CD4-positive, alpha-beta T cell treated with Interleukin-15 for 1 hour (primary cell): ENCODE measurements at places on chromosomes 7 and 10.

- no peak for DNase-seq
These were observed 317.2 kb upstream of the AOAH start for GRCh38 chr7:37041461-37041860.

- peak; percentile 41 for DNase-seq
These were observed 4.2 kb downstream of the IKZF1 start for GRCh38 chr7:50308532-50309385.

- no peak for DNase-seq
These were observed 27.3 kb downstream of the RALA start for GRCh38 chr7:39650676-39651075.

DNA sequence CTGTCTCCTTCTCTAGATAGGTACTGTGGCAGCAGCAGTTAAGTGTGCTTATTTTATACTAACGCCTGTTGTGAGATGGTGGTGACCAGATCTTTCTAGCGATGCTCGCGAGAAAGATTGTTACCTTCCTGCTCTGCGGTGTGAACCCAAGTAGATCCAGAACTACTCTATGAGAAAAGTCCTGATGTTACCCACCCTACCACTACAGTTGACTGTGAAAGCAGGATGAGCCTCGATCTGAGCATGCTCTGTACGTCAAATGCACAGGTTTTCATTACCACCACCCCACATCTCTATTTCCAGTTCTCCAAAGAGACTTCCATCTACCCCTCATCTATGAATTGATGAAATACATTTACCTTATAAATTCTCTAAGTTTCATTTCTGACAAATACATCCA lies 64.6 kb upstream of the KCTD7 start:
- no peak for DNase-seq

- no peak for DNase-seq
These were observed 28.8 kb downstream of the TOMM7 start for GRCh38 chr7:22793593-22794462.

GRCh38 chr7:129898502-129899160 lies 54.1 kb downstream of the UBE2H start:
- no peak for DNase-seq

DNA sequence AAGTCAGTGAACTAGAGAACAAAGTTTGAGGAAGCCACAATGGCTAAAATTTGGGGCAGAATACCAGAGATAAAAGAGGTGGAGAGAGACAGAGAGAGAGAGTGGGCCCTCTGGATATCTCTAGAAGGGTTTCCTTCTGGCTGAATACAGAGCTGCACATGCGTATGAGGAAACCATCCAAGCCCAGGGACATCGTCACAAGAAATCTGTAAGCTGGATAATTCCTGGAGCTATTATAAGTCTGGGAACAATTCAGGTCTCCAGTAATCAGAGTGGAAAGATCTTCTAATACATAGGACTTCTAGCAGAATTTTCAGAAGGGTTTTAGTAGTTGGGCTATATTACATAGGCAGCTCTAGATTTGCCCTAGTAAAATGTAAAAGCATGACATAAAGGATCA lies 415.7 kb upstream of the MTPN start:
- DNase-seq = no peak

GRCh38 chr10:110076559-110077318 lies 69.0 kb downstream of the ADD3 start:
- DNase-seq = peak; percentile 66

GRCh38 chr7:132030086-132030568 lies 473.7 kb upstream of the PODXL start:
- no peak for DNase-seq

GRCh38 chr7:133570321-133570720 lies 317.4 kb downstream of the EXOC4 start:
- no peak for DNase-seq

DNA sequence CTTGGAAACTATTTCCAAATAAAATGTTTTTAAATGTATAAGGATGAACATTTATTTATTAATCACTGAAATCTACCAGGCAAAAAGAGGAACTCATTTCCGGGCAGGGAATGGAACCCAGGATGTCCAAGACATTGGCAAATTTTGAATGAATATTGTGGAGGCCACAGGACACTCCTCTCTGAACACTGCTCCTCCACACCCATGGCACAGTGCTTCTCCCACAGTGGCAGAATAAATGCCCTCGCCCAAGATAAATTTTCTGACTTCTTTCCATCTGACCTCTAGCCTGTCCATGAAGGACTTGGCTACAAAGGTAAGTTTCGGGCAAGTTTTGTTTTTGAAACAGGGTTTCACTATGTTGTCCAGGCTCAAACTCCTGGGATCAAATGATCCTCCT lies 39.0 kb downstream of the HIPK2 start:
- no peak for DNase-seq

DNA sequence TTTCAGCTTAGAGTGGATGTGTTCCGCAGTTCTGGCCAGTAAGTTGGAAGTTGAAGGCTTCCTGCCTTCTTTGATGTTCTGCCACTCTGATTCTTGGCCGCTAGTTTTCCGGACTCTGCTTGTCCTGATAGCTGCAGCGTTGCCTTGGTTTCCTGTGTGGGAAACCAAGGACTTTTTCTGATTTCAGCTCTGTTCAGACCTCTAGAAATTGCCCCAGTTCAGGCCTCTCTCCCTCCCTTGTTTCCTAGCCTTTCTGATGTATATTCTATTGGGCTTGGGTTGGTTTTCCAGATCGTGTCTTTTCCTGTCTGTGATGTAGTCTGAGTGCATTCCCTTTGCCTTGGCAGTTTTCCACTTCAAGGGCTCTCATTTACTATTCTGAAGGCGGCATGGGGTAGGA lies 318.7 kb downstream of the BBS9 start:
- DNase-seq = no peak

DNA sequence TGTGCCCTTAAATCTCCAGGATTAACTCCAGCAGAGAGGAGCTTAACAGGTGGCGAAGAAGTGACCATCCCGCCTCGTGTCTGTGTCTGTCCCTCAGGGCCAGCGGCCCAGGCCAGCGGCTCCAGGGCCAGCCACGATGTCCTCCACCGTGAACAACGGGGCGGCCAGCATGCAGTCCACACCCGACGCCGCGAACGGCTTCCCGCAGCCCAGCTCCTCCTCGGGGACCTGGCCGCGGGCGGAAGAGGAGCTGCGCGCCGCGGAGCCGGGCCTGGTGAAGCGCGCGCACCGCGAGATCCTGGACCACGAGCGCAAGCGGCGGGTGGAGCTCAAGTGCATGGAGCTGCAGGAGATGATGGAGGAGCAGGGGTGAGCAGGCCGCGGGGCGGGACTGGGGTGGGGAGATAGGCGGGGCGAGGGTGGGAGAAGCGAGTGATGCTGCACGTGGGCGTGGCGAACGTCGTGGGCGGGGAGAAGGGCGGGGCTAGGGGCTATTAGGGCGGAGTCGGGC lies 33.3 kb downstream of the SRRM3 start:
- peak; percentile 75 for DNase-seq

GRCh38 chr10:37222046-37222445 lies 96.6 kb downstream of the ANKRD30A start:
- DNase-seq = no peak

GRCh38 chr7:149422914-149423301 lies 38.0 kb downstream of the ZNF777 start:
- peak; percentile 18 for DNase-seq

- DNase-seq = no peak
These were observed 248.8 kb upstream of the ZMIZ1 start for GRCh38 chr10:78820007-78820362.

DNA sequence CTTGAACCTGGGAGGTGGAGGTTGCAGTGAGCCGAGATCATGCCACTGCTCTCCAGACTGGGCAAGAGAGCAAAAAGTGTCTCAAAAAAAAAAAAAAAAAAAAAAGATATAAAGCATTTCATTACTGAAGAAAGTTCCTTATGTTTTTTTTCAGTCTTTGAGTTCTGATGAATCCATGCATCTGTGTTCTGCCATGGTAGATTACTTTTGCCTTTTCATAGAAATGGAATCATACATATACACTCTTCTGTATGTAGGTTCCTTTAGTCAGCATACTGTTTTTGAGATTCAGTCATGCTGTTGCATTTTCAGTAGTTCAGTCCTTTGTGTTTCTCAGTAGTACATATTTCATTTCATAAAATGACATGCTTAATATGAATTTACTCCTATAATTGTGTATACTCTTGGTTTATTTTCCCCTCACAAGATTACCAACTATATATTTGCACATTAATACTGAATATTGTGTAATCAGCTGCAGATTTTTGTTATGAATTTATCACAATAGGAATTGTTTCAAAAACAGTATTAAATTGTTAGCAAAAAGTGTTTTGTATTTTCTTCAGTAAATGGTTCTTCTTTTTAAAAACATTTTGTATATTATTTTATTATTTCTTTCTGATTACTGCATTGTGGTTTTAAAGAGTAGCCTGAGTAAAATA lies 2.8 kb upstream of the ZNF777 start:
- DNase-seq = no peak

DNA sequence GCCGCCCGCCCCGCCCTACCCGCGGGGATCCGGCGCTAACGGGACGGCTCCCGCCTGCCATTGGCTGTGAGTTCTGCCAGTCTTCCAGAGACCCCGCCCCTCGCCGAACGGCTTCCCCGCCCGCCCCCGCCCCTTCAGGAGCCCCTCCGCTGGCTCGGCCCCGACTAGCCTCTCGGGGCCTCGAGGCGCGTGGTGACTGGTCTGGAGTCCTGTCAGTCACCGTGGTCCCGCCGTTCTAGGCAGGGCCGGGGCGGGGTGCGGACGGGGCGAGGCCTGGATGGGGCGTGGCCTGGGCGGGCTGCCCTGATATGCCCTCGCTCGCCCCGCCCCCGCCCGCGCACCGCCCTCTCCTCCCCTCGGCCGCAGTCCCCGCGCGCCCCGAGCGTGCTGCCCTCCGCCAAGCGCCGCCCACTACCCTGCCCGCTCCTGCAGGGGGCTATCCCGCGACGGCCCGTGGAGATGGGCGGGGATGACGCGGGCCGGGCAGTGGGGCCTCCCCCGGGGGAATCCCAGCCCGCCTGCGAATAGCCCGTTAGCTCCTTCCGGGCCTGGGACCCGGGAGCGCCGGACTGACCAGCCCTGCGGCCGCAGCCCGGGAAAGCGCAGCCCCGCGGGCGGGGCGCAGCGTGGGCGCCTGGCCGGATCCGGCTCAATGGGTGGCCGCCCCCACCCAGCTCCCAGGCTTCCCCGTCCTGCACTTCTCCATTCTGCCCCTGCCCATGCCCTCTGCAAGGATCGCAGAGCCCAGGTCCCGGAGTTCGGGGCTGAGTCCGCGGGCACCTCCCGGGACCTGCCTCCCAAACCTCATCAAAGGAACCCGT lies 444 bp upstream of the HIP1 start:
- DNase-seq = peak; percentile 99

DNA sequence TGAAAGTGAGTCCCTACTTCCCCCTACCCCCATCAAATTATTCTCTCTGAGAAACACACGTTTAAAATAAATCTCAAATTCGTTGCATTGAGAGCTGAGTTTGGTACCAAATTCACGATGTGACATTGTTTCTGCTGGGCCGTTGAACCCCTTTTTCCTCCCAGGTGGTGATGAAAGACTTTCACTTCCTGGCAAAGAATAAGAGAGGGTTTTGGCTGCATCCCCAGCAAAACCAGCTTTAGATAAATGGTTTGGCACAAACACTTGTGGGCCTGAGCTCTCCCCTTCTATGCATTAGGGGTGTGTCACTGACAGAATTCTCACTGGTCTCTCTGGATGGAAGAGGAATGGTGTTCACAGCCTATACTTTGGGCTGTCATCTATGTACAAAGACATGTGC lies 8.8 kb upstream of the DNTT start:
- no peak for DNase-seq

GRCh38 chr7:51459809-51460208 lies 143.2 kb upstream of the COBL start:
- DNase-seq = no peak

- DNase-seq = no peak
These were observed 18.1 kb upstream of the DPYSL4 start for GRCh38 chr10:132168571-132169030.

DNA sequence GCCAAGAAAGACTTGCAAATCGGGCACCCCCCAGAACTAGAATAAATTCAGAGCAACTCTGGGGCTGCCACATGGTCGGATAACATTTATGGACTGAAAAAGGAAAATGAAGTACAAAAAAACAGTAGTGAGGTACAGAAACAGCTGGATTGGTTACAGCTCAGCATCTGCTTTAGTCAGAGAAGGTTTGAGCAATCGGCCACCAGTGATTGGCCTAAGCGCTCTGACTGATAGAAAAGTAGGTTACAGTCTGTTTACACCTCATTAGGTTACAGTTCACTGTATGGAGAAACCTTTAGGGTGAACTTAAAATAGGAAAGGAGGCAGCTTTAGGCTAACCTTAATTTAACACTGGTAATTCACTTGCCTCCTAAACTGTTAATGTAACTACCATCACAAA lies 102.0 kb upstream of the DKK1 start:
- DNase-seq = no peak

DNA sequence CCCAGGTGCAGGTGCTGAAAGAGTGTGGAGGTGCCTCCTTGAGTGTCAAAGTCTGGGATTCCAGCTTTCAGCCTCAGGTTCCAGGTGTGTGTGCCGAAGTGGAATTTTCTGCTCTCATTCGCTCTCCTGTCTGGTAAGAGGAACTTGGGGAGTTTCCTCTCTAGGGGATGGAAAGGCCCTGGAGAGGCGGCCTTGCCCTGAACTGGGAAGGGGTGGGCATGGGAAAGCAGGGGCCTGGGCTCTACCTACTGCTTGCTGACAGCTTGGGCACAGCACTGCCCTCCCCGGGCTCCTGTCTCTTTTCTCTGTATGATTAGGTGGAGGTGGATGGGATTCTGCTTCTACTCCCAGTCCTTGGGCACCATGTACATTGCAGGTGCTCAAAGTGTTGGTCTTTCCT lies 192.8 kb downstream of the ZNF716 start:
- DNase-seq = no peak

- DNase-seq = no peak
These were observed 18.1 kb downstream of the PSAP start for GRCh38 chr10:71832967-71833366.

GRCh38 chr10:14648946-14649345 lies 125.8 kb downstream of the FAM107B start:
- no peak for DNase-seq

- no peak for DNase-seq
These were observed 267.8 kb upstream of the SEMA3C start for GRCh38 chr7:81186691-81187090.

- DNase-seq = no peak
These were observed 698.9 kb downstream of the GRID1 start for GRCh38 chr10:85667638-85668233.

- DNase-seq = no peak
These were observed 46.3 kb downstream of the PHYHIPL start for GRCh38 chr10:59222788-59223187.

GRCh38 chr10:74799721-74800221 lies 26.6 kb upstream of the KAT6B start:
- no peak for DNase-seq

DNA sequence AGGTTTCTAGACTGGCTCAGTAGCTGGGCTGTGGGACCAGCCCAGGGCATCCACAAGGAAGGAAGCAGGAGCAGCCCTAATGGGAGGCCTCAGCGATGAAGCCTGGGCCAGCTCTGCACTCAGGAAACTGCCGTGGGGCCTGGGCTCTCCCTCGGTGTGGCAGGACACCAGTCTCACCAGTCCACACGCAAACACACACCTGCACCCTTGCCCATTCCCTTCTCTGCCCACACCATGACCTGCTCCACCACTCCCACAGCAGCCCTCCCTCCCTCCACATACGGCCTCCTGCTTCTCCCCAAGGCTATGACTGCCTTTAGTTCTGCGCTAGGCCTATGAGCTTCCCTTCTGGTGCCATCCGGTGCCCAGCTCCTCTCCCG lies 7.1 kb downstream of the FGF8 start:
- DNase-seq = no peak
